Peyer's patch (tissue), 4 donors: ENCODE measurements at places on chromosomes 11 and 22. TPM values are rescaled to one million over a fixed set of nuclear protein-coding genes. Genes with fewer than 3 reads are reported as not detected.
A peak's percentile ranks its signal among the peaks of the same experiment; 100 is the strongest.

Gene MYOD1
- not detected for total RNA-seq

Gene GNAZ
- total RNA-seq, result 0.35 TPM

Gene RASD2
- 4.6 TPM for total RNA-seq

Gene BTG4
- not detected for total RNA-seq

Gene ANO1
- total RNA-seq, result 3.5 TPM

Gene LMNTD2
- 32.9 TPM for total RNA-seq

GRCh38 chr11:45303316-45303715 lies 17.2 kb upstream of the SYT13 start:
- DNase-seq, result no peak

GRCh38 chr11:117199053-117199915 lies at the start of gene TAGLN:
TAGLN (plus strand) TSS chr11:117199370; CDS start chr11:117203014, 3,644 bp downstream.
- peak; percentile 70 for DNase-seq

DNA sequence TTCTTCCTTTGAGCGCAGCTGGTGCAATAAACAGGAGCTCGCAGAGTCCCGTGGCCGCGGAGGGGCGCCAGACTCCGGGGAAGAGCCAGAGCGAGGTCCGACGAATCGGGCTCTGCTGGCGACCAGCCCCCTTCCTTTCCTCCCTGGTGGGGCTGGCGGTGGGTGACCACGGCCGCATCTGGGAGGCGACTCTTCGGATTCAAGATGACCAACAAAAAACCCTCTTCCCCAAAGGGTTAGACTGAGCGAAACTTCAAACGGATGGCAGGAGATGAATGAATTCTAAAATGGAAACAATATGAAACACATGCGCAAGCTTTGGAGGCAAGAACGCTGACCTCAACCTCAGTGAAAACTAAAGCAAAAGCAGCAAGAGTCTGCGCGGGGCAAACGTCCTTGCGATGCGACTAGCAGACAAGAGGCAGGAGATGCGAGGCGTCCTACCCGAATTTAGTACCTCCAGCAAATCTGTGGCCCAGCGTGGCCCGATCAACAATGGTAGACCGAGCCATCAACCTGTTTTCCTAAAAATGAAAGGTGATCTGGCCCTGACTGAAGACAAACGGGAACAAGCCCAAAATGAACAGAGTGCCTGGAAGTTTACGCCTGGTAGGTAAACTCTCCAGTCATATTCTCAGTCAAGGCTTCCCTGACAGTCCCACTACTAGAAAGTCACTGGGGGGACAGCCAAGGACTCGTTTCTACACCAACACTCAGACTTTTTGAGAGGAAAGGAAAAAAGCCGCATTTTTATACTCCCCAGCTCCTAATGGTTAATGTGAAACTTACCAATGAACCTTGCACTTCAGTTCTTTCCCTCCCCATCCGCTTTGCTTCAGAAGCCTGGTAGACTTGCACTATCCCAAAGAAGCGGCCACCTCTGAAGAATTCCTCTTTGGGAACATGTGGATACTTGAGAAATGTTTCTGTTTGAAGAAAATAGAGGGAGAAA lies 11.6 kb downstream of the MMP3 start:
- peak; percentile 78 for DNase-seq

DNA sequence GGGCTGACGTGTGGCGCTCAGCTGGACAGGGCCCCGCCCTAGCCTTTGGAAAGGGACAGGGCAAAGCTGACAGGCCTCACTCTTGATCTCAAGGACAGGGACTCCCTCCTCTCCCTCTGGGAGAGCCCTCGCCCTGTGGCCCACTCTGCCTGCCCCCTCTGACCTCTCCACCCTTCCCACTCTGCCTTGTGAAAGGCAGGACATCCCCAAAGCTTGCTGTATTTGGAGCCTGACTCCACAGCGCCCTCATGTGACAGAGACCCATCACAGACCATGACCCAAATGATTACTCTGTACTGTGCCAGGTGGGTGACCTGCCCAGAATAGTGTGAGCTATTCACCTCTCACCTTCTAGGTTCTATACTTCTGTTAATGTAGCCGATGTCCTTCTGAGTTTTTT lies 18.8 kb downstream of the P2RY2 start:
- peak; percentile 68 for DNase-seq

DNA sequence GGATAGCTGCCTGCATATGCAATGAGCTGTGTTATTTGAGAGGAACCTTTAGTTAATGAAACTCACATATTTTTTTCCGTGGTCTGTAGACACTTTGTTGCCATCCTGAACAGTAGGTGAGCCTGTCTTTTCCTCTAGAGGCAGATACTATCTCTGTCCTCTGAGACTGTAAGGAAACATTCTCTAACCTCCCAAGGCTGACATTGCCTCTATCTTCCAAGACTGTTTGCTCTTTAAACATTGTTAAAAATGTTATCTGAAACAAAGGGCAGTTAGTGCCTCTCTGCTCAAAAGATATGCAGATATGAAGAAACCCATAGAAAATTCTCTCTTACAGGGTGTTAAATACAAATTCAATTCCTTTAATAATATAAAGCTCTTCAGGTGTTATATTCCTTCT lies 963.8 kb upstream of the CNTN5 start:
- DNase-seq, result no peak

GRCh38 chr22:36538529-36538928 lies 9.6 kb upstream of the EIF3D start:
- no peak for DNase-seq

GRCh38 chr11:8686325-8686724 lies 3.7 kb downstream of the RPL27A start:
- no peak for DNase-seq
